ENCODE measurements at places on chromosomes 1 and 21.

GRCh38 chr1:154413177-154413783 lies 8.1 kb downstream of the IL6R start:
- no peak for ATAC-seq

GRCh38 chr21:45788198-45788597 lies 144.7 kb downstream of the PCBP3 start:
- no peak for ATAC-seq

- no peak for ATAC-seq
Observed at GRCh38 chr1:226590614-226591013, 42.0 kb downstream of the STUM start.

DNA sequence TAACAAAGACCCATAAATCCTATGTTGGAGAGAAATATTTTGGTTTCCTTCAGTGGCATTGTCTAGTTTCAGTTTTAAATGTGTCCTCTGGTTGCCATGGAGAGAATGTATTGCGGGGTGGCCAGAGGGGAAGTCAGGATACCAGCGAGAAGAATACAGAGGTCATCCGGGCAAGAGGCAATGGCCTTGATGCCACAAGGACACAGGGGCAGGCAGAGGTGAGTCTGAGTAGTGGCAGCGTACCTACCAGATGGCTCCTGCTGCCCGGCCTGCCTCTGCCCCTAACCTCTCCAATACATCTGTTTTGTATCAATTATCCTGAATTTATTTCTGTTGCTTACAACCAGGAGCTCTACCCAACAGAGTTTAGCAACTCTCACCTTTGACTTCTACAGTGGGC lies 14.9 kb downstream of the KLHDC7A start:
- ATAC-seq = no peak

GRCh38 chr21:29394051-29394450 lies 95.3 kb downstream of the BACH1 start:
- ATAC-seq = no peak

- ATAC-seq = no peak
Observed at GRCh38 chr1:83530506-83530905, 468.4 kb downstream of the TTLL7 start.

DNA sequence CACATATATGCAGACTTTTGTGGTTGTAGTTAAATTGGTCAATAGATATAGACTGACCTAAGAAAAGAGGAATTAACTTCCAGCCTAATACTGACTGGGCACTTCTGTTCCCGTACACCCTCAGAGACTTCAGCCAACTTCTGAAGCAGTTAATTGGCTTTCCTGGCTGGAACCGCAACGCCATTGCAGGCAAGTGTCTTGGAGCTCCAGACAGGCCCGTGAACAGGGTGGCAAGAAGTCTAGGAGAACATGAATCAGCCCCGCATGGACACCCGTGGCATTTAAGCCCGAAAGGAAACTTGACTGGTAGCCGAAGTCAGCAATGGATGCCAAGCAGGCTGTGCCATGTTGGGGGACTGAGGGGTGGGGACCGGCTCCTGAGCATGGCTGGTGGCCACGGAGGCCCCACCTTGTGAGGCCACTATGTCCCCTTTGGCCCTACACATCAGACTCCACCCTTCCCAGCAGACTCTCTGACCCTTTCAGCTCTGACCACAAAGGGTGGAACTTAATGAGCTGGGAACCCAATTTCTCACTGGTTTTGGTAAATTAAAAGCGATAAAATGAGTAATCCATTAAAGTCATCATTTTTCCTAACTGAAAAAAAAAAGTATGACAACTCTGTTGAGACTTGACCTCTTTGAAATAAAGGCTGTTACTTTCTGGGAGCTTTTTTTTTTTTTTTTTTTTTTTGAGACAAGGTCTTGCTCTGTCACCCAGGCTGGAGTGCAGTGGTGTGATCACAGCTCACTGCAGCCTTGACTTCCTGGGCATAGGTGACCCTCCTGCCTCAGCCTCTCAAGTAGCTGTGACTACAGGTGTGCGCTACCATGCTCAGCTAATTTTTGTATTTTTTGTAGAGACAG lies 54.1 kb downstream of the RUNX1 start:
- ATAC-seq = no peak

GRCh38 chr1:93416183-93416582 lies 31.7 kb upstream of the FNBP1L start:
- ATAC-seq = peak; percentile 71

DNA sequence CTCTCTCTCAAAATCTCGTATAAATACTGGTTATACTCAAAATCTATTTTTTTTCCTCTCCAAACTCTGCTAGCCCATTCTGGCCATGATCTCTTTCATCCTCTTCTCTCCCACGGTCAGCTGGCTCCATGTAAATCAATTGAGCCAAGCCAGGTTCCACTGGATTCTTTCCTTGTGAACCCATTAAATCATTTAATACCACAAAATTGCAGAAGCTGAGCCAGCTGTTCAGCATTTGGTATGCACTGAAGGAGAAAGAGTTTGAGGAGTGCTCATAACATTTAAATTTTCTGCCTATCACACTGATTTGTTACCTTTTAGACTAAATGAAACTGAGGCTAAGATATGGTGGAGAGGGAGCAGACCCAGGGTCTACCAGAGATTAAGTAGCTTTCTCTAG lies 29.1 kb upstream of the TADA1 start:
- ATAC-seq = no peak

DNA sequence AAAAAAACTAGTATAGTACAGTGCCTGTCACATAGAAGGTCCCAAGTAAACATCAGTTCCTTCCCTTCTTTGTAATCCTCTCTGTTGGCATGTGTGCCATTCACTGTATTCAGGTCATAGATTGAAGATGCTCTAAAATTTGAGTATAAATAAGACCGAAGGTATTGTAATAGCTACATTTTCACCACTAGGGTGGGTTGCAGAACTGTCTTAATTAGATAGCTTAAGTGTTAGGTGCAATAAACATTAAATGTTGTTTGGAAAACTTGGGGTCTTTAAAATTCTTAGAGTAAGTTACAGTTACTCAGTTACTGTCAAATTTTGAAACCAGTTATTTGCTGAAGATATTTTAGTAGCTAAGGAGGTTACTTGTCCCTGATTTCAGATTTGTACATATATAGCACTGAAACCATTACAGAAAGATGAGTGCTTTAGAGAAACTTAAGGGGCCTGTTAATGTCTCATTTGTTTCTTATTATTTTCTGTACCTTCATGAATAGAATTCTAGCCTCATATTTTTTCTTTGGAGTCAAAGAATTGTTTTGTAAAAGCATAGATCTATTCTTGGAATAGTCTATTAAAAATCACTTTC lies 24.3 kb downstream of the PER3 start:
- no peak for ATAC-seq

GRCh38 chr1:169271098-169271497 lies 96.5 kb downstream of the NME7 start:
- peak; percentile 51 for ATAC-seq

- no peak for ATAC-seq
Observed at GRCh38 chr1:31441970-31442647, 29.1 kb downstream of the SERINC2 start.

- ATAC-seq = no peak
Observed at GRCh38 chr1:222896630-222897526, 82.0 kb downstream of the DISP1 start.

All from stimulated activated memory B cell treated with anti-CD40 and anti-IgM and Interleukin-4, amounts not matched to agents 10 μg/mL and 1 μg/mL and 100 μg/mL, for 72 hours (primary cell).